K562 (cell line): ENCODE measurements at places on chromosomes 6 and 20. TPM values are rescaled to one million over a fixed set of nuclear protein-coding genes. Genes with fewer than 3 reads are reported as not detected.

- no peak overlapping the region for H3K4me3 ChIP-seq
- no peaks in the 10 kb centered on the region for H3K4me1 ChIP-seq
- no peak for DNase-seq
- no peaks in the 10 kb centered on the region for H3K27me3 ChIP-seq
Observed at GRCh38 chr6:56399672-56400263, 152.4 kb upstream of the COL21A1 start.

DNA sequence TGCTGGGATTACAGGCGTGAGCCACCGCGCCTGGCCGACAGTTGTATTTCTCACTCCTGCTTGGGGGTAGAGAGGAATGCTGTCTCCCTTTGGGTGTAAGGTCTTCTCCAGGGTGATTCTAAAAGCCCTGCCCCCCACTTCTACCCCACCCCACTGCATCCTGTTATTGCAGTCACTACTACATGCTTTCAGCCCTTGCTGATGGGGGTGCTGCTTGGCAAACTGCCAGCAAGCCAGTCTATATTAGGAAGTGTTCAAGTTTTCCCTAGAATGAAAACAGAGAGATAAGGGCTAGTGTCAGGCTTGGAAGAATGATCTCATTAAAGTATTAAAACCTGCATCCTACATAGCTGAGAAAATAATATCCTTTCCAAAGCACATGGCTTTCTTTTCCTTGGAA is 31.3 kb downstream of the TTI1 start:
- peaks cover 96% of the 10 kb centered on the region for H3K36me3 ChIP-seq
- DNase-seq = peak; percentile 42
- H3K27ac ChIP-seq = no peak overlapping the region
- H3K4me3 ChIP-seq = no peak overlapping the region

Gene RFX6
- not detected in 2 replicates for total RNA-seq

Gene POPDC3
- total RNA-seq = 4.0 and 4.8 TPM in 2 replicates

Gene PLG
- total RNA-seq = 0.64 and 0.69 TPM in 2 replicates

GRCh38 chr20:51169813-51170212 is 146.9 kb upstream of the KCNG1 start:
- no peaks in the 10 kb centered on the region for H3K4me1 ChIP-seq
- H3K27me3 ChIP-seq = no peaks in the 10 kb centered on the region
- no peak for DNase-seq

GRCh38 chr6:148530976-148531375 is 188.3 kb downstream of the SASH1 start:
- H3K27me3 ChIP-seq = no peaks in the 10 kb centered on the region; the same call in 2 of the 3 replicates
- no peak overlapping the region; the same call in 1 of the 3 replicates for H3K27ac ChIP-seq
- peaks cover 4% of the 10 kb centered on the region; the same call in 1 of the 3 replicates for H3K4me1 ChIP-seq
- H3K4me3 ChIP-seq = no peak overlapping the region
- no peak for DNase-seq
- H3K36me3 ChIP-seq = no peaks in the 10 kb centered on the region

- DNase-seq = no peak
- H3K36me3 ChIP-seq = no peaks in the 10 kb centered on the region
- no peak overlapping the region for H3K4me3 ChIP-seq
- no peaks in the 10 kb centered on the region for H3K4me1 ChIP-seq
Observed at GRCh38 chr6:54134935-54135334, 23.7 kb downstream of the MLIP start.

DNA sequence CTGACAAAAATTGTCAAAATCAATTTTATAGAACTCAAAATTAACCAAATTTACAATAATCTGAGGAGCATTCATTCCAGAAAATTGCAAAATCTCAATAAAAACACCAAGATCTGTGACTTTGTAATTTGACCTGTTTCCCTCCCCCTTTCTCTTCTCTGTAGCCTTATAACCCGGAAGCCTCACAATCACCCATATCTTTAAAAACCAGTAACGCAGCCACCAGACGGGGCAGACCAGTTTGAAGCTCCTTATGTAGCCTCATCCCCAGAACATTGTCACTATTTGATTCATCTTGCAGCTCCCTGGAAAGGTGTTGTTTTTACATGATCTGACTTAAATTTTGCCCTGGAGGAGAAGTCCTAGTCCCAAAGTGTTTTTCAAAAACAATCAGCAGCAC is 27.5 kb upstream of the TGM6 start:
- DNase-seq = no peak
- H3K27me3 ChIP-seq = no peaks in the 10 kb centered on the region
- H3K4me1 ChIP-seq = no peaks in the 10 kb centered on the region; the same call in 2 of the 3 replicates
- H3K27ac ChIP-seq = no peak overlapping the region
- H3K36me3 ChIP-seq = no peaks in the 10 kb centered on the region
